ENCODE measurements at places on chromosomes 4 and X.

DNA sequence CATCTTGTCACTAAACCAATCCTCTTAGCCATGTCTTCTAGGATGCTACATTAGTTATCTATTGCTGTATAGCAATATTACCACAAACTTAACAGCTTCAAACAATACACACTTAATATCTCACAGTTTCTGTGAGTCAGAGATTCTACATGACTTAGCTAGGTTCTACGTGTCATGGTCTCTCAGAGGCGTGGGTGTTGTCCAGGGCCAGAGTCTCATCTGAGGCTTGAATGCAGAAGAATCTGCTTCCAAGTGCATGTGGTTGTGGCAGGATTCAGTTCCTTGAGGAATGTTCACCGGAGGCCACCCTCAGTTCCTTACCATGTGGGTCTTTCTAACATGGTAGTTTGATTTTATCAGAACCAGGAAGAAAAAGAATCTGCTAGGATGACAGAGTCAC, 26.4 kb downstream of the PPP1R2C start:
- no peak for DNase-seq

- DNase-seq = no peak
Measured at GRCh38 chr4:37434469-37434868, 189.9 kb downstream of the NWD2 start.

- no peak for DNase-seq
Measured at GRCh38 chr4:8696369-8697127, 104.0 kb downstream of the CPZ start.

- no peak for DNase-seq
Measured at GRCh38 chr4:153929675-153930074, 140.8 kb upstream of the SFRP2 start.

DNA sequence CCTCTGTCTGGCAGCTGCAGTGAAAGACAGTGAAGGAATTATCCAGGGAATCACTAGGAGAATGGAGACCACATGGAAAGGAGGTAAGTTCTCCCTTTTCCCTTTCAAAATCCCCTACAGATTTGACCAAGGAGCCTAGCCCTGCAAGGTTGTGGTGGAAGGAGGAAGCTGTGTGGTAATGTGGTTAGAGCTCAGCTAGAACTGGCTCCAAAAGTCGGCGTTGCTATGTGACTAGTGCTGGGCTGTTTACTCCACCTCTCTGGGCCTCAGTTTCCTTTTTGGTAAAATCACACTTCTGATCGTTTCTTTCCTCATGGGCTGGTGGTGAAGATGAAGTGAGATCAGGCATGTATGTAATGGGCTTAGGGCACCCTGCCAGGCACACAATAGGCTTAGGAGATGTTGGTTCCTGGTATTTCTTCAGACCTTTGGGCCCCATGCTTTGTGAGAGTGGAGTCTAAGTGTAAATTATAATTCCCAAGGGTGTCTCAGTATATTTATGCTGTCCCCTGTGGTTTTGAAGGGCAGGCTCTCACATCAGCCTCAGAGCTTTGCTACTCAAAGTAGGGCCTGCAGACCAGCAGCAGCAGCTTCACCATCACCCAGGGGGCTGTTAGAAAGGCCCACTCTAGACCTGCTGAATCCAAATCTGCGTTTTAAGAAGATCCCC, 183.7 kb upstream of the BCOR start:
- no peak for DNase-seq

DNA sequence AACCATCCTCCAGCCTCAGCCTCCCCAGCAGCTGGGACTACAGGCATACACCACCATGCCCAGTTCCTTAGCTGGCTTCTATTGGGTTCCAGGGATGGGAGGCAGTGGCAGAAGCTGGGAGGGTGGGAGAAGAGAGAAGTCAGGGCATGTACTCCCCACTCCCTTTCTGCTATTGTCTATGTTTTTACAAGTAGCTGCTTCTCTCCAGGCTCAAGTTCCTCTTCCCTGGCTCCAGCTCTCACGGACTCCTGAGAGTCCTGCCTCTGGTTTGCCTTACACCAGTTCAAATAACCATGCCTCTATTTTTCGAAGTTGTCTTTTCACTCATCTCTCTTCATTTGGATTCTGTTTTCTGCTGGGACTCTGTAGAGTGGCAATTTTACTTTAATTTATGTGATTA, 2.9 kb downstream of the TBC1D9 start:
- no peak for DNase-seq

GRCh38 chr4:176271749-176272148, 2.7 kb upstream of the ASB5 start:
- DNase-seq = no peak

DNA sequence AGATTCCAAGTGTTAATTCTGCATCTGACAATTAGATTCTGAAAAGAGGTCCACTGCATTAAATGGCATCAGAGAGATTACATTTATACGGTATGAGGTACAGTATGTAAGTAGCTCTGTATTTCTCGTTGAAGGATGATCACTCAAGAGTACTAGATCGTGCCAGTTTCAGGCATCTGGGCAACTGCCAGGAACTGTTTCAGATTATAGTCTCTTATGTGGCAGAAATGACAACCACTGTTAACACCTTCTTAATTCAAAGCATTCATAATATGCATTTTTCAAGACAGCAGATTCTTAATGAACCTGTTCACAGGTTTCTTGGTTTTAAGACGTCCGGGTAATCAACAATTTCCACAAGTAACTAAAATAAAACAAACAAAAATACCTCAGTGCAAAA, 1.6 kb downstream of the ANKRD50 start:
- no peak for DNase-seq

GRCh38 chr4:8652181-8653078, 59.9 kb downstream of the CPZ start:
- DNase-seq = no peak

DNA sequence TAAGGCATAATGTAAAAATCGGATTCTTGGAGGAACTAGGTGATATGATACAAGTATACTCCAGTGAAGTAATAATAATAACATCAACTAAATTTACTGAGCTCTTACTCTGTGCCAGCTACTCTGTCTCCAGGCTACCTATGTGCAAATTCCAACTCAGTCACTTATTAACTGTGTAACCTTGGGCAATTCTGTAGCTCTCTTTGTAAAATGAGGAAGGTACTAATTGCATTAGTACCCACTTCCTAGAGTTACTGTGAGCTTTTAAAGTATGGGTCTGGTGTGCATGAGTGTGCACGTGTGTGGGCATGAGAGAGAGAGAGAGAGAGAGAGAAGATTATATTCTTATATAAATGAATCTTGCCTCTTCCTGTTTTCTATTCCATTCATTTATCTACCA, 169.9 kb downstream of the KCNIP4 start:
- DNase-seq = no peak

- DNase-seq = no peak
Measured at GRCh38 chrX:136866337-136867095, 14.0 kb downstream of the RBMX start.

- DNase-seq = no peak
Measured at GRCh38 chrX:39335513-39336235, 534.4 kb downstream of the MID1IP1 start.

DNA sequence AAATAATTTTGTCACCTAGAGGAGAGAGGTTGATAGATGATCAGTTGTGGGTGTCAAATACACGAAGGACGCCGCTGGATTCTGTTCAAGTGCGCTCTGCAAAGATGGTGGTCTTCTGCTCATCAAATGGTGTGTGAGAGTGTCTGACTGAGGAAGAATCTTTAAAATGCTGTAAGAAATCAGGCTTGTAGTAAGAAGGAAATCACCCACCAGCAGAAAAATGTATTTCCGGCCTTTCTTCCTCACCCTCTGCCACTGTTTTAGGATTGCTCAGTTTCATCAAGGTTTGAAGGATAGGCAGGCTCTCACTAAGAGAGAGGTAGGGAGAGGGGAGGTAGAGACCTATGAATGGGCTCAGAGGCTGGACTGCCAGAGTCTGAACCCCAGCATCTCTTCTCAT, 28.7 kb downstream of the RHOH start:
- no peak for DNase-seq

GRCh38 chr4:48012824-48013223, 3.7 kb downstream of the CNGA1 start:
- no peak for DNase-seq

- no peak for DNase-seq
Measured at GRCh38 chr4:4875147-4875546, 15.7 kb downstream of the MSX1 start.

DNA sequence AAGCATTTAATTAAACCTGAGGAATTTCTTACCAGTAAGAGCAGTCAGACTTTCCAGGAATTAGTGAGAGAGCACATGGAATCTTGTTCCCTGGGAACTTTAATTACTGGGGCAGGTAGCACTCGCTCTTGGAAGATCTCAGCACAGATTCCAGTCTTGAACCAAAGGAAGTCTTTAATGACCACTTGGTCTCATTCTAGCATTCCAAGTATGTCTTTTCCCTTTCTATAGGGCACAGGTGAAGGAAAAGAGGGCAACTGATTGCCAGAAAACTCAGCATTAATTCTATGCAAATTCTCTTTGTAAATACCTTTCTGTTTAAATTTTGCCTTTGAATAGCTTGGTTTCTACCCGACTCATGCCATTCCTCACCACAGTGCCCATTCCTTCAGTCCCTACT, 236.6 kb downstream of the LDB2 start:
- no peak for DNase-seq

Data from activated gamma-delta T cell treated with Interleukin-2 at 50 U/mL for 16 hours (primary cell).